GM23248 (cell line): ENCODE measurements at places on chromosomes 1 and 21.
A peak's percentile ranks its signal among the peaks of the same experiment; 100 is the strongest.

- no peak for DNase-seq
Observed at GRCh38 chr1:109341944-109342930, 35.4 kb upstream of the MYBPHL start.

GRCh38 chr1:145846201-145846612 lies 777 bp downstream of the NUDT17 start:
- peak; percentile 73 for DNase-seq

DNA sequence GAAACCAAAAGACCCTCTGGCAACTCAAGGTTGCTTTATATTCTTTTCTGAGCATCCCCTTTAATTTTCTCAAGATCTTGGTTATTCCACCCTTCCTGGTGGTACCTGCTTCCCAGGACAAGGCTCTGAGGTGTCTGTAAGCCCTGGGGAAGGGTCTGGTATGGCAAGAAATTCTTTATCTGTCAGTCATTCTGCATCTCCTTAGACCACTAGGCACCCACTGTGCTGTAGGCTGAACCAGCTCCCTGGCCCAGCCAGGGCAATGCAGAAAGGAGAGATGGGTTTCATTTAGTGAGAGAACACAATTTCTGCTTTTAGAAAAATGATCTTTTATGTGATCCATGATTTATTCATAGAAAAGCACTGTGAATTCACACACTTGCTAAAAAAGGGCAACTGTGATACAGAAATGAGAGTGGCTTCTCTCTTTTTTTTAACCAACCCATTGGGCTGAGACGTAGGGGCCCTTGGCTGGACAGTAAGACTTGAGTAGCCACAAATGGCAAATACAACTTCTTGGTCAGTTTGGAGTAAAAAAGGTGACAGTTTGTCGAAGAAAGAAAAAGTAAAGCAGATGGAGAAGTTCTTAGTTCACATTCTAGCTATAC lies 4.1 kb downstream of the UROD start:
- DNase-seq, result no peak

- DNase-seq, result no peak
Observed at GRCh38 chr1:172851077-172851476, 192.2 kb downstream of the FASLG start.

GRCh38 chr21:41977034-41977950 lies 23.5 kb upstream of the C2CD2 start:
- no peak for DNase-seq

GRCh38 chr1:243539636-243540035 lies 283.8 kb downstream of the SDCCAG8 start:
- DNase-seq, result peak; percentile 31

- DNase-seq, result no peak
Observed at GRCh38 chr1:85090225-85090624, 41.9 kb upstream of the MCOLN3 start.

- no peak for DNase-seq
Observed at GRCh38 chr21:31977816-31978215, 105.0 kb downstream of the HUNK start.

DNA sequence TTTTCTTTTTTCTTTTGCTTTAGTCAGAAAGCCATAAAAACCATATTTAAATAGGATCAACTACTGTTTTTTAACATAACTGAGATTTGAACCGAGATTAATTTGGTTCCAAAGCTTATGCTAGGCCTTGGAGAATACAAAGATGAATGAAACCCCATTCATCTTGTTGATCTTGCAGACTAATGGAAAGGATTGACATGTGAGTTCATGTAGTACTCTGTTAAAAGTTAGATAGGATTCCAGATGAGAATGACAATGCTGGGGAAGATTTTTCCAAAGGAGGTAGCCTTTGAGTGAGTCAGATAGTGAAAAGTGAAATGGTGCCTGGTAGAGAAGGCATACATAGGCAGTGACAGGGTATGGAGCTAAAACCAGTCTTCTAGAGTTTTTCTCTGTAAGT lies 22.7 kb downstream of the RBM15 start:
- no peak for DNase-seq

DNA sequence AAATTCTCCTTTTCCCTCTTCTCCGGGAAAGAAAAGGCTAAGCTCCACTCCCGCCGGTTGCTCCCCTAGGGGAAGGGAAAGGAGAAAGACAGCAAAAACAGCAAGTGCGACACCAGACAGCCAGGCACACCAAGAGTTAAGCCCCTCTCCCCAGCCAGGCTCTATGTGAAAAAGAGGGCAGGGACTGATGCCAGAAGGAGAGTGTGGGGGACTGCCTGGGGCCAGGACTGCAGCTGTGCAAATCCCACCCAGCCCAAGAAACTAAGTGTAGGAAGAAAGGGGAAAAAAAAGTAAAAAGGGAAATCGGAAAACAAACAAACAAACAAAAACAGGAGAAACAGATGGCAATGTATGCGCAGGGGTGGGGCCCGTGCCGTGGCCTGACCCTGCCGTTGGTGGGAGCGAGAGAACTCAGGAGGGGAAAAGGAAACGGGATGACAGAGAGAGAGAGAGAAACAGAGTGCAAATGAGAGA lies 27.7 kb upstream of the FMO1 start:
- peak; percentile 3 for DNase-seq

GRCh38 chr1:200556002-200556401 lies 64.5 kb downstream of the KIF14 start:
- DNase-seq, result peak; percentile 29

GRCh38 chr1:66889030-66889429 lies 35.6 kb downstream of the DNAI4 start:
- no peak for DNase-seq

- DNase-seq, result peak; percentile 34
Observed at GRCh38 chr1:68015369-68015768, 35.1 kb downstream of the DIRAS3 start.

DNA sequence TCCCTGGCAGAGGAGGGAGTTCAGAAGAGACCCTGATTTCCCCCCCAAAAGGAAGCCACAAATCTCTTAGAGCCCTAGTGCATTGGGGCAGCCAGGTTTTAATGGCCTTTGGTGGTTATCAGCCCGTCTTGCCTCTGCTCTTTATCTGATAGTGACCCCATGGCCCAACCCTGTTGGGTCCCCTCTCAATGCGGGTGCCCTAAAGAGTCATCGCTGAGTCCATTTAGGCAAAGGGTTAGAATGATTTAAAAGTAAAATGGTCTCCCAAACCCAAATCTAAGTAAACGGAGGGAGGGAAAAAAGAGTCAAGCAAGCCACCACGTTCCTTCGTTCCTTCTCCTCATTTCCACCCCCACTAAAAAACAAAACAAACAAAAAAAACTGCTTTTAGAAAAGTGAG lies 164.0 kb downstream of the RUNX1 start:
- peak; percentile 45 for DNase-seq

DNA sequence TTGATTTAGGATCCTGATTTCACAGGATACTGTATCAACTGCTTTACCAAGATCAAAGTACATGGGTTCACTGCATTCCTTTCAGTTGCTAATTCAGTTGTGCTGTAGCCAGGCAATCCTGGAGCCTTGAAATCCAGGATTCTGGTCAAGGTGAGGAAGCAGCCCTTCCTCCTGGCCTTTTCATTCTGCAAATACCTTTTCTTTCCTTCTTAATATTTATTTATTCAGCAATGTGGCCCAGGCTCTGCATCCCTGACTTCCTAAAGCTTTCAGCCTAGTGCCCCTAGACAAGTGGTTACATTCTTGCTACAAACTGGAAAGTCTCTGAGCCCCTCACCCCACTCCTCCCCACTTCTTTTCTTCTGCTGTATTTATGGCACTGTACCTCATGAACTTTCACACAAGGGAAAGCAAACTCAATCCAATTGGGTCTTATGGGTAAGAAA lies 16.2 kb downstream of the LRRC8D start:
- no peak for DNase-seq

GRCh38 chr1:55869065-55869464 lies 653.9 kb upstream of the USP24 start:
- DNase-seq, result peak; percentile 15

GRCh38 chr1:30291526-30291925 lies 431.9 kb downstream of the MATN1 start:
- no peak for DNase-seq

DNA sequence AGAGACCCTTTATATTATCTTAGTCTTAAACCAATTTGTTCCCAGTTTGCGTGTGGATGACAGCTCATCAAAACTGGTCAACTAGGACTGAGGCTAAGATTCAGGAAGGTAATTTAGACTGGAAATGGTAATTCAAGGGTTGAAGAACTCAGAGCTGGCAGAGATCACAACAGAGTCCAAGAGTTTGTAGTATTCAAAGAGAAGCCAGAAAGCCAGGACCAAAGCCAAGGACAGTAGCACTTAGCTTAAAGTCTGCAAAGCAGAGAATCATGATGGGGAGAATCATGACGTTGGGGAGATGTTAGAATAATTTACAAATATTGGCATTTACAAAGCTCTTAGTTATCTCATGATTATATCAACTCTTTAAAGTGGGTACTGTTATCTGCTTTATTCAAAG lies 32.6 kb downstream of the RNF11 start:
- DNase-seq, result peak; percentile 57

GRCh38 chr1:40143891-40144575 lies 17.2 kb upstream of the RLF start:
- peak; percentile 84 for DNase-seq

DNA sequence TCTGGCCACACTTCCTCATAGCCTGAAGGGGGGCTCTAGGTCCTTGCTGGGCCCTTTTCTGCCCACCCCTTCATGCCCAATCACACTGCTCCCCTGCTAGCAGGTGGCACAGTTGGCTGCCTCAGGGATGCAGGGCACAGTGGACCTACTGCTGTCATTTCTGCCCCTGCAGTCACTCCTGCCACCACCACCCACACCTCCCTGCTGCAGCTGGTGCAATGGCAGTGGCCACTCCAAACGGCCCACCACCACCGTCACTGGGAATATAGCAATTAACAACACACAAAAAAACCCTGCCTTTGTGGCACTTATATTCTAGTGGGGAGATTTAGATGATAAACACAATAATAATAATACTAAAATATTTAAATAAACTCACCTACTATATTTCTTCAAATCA lies 162.4 kb upstream of the DUSP10 start:
- no peak for DNase-seq

DNA sequence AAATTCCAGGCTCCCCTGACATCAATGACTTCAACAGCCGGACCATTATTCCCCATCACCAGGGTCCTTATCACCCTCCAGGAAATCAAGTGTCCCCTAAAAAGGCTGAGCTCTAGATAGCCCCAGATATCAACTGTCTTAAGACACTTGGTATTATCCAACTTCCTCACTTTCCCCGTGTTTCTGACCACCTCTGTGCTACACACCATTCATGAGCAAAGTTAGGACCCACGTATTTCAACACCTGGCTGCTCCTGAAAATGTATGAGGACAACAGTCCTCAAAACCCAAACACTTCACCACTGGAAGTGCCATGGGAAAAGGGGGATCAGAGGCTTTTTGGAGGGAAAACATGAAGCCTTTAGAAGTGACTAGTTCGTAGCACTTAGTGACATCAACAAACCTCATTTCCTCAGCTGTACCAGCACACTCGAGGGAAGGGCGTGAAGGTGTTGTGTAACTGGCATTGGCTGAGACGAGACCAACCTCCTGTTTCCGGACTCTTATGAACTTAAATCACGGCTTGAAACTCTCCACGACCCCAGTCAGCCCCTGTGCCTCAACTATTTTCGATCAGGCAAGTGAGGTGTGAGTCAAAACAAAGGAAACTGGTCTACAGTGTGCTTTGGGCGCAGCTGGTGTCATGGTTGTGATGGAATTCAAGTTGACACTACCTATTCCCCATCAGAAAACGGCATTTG lies 4.1 kb upstream of the CHD5 start:
- no peak for DNase-seq

- peak; percentile 7 for DNase-seq
Observed at GRCh38 chr1:47643306-47644211, 205.7 kb downstream of the FOXD2 start.

DNA sequence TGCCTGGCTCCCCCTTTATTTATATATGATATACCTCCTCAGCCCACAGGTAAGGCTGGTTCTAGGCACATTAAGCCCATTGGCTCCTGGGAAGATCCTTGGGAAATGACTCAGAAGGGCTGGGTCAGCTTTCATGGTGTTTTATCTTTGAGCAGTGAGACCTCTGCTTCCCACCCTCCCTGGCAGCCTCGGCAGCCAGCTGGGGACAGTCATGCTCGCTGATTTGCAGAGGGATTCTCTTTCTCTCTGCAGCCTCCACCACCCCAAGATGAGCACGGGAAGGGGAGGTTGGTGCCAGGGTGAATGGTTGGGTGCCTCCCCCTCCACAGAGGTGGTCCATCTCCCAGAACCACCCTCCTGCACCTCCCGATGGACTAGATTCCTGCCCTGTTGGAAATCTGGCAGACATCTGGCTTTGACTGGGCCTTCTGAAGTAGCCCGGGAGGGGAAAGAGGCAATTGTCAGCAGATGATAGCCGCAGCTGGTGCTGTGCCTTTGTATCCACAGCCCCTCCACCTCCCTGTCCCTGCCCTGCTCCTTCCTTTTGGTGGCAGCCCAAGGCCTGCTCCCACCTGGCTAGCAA lies 24.6 kb downstream of the IER5 start:
- DNase-seq, result peak; percentile 76

GRCh38 chr1:38334930-38335592 lies 288.5 kb upstream of the POU3F1 start:
- DNase-seq, result no peak

- DNase-seq, result no peak
Observed at GRCh38 chr1:116365353-116365780, 7.7 kb upstream of the ATP1A1 start.
